ENCODE measurements at places on chromosomes 5 and 9. TPM values are rescaled to one million over a fixed set of nuclear protein-coding genes. Genes with fewer than 3 reads are reported as not detected.

DNA sequence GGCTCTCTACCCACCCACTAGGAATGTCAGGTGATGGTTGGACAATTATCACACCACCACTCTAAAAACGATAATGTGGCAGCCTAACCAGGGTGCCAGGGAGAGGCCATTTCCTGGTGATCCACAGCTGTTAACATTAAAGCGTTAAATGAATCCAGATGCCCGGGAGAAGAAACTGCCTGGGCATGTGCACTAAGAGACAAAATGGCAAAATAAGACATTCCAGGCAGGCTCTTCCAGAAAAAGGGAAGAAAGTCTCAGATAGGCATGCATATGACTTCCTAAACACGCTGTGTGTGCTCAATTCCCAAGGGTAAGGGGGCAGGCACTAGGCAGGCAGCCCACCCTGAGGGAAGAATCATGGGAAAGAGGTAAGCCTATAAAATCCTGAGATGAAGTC, 4.6 kb upstream of the TXN start:
- ATAC-seq = no peak

Gene KCNT1
- total RNA-seq = not detected

DNA sequence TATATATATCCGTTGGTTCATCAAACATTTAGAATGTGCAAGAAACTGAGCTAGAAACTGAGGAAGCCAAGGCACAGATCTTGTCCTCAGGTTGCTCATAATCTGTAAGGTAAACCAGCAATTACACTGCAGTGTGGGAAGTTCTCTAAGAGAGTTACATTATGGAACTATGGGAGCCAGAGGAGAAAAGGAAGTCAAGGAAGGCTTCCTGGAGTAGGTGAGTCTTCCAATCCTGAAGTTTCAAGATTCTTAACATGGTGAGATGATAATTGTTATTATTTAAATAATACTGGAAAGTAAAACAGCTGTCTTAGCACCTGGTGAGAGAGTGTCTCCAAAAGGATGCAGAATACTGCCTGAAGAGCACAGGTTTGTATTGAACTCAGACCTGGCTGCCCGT, 44.2 kb downstream of the PDE6A start:
- ATAC-seq = no peak

GRCh38 chr5:14445013-14445412, 136.6 kb upstream of the OTULINL start:
- no peak for ATAC-seq

DNA sequence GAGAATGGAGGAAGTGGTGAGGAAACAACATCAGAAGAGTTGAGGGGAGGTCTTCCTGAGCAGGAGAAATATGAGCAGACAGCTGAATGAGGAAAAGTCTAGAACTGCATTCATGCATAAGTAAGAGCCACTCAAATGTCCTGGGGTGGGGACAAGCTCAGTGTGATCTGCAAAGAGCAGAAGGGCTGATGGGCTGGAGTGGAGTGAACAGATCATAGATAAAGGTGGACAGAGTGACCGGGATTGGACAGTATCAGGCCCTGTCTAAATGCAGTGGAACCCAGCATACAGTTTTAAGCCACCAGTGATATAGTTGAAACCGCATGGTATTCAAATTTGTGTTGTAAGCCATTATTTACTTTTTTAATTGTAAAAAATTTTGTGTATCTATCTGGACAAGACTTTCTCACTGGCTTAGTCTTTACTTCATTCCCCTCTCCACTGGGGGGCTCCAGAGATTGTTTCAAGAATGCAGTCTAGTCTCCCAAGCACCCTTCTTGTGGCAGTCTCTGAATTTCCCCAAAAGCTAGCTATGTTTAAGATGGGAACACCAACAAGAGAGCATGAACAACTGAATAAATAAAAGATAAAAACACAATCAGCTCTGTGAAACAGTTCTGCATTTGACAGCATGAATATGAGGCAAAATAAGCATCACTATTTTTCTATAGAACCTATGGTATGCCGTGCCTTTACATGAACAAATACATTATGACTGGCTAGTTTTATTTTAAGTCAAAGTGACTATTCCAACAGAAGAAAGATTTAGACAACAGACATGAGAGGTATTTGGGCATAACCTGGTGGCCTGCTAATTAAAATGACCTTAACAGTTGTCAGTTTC, 10.7 kb upstream of the STK32A start:
- ATAC-seq = no peak

DNA sequence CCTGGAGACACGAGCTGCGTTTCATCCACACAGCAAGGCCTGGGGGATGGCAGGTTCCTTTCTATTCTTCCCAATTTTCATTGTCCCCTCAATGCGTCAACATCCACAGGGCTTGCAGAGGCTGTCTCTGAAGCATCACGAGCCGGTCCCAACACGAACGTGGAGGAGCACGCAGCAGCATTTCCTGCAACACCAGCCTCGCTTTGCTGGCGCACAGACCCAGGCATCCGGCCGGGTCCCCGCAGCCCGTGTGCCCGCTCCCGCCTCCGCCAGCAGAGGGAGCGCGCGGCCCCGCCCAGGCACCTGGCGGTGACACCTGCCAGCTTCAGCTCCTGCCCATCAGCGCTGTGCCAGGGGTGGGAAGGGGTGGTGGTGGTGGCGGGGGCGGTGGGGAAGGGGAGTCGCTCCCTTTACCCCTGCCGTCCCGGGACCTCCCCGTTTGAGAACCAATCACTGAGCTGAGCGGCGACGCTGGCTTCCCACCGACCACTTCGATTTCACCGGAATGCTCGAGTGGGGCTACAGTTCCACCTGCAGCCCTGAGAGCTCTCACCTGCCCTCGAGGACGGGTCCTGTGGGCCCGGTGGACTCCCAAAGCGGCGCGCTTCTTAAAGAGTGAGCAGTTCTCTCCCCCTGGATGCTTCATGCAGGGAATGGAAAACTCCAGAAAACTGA, 464.5 kb downstream of the ICE1 start:
- peak; percentile 87 for ATAC-seq

Gene PITX1
- 689 TPM for total RNA-seq

- no peak for ATAC-seq
These were observed 7.9 kb upstream of the RAI14 start for GRCh38 chr5:34648039-34648839.

GRCh38 chr5:27906481-27906880, 868.1 kb upstream of the CDH9 start:
- ATAC-seq = no peak

GRCh38 chr5:95631991-95632675, 12.2 kb downstream of the GPR150 start:
- ATAC-seq = peak; percentile 95

Gene SNCAIP
- 2.3 TPM for total RNA-seq

Gene TRIM36
- total RNA-seq = 1.2 TPM

Gene CATSPER3
- total RNA-seq = 0.40 TPM

DNA sequence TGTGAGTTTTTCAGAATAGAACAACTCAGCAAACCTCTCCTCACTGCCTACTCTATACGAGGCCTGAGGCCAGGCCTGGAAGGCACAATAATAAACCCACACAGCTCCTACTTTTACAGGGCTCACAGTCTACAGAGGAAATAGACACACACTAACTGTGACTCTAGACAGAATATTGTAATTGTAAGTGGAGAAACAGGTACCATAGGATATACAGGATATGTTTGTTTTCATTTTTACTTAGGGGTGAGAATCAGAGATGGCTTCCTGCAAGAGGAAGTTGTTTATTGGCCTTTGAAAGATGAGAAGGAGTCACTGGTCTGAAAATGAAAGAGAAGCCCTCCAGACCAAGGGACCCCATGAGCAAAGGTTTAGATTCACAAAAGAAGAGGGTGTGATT, 35.8 kb upstream of the TGFBR1 start:
- ATAC-seq = no peak

Gene SCGB3A2
- not detected for total RNA-seq

DNA sequence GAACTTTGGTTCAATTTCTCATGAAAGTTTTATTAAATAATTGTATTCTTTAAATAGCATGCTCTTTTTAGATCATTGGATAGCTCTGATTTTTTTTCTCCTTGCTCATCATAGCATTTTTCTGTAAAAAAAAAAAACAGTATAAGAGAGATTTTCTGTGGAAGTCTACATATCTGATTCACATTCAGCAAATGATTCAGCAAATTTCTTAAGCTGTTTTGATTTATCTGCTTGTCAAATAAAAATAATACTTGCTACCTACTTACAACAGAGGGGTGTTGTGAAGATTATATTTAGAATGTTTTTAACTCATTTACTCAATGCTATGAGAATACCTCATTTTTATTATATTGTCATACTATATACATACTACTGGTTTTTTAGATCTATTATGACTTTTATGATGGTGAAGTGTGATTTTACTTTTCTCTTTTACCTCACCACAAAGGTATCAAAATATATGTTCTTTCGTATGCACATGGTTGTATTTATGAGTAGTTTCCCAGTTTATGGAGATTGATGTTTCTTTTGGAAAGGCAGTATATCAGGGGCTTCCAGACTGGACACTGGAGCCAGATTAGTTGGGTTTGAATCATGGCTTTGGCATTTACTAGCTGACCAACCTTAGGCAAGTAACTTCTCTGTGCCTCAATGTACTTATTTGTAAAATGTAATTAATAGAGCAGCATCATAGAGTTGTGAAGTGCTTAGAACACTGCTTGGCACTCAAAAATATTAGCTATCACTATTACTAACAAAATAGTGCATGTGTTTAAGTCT, 25.5 kb downstream of the TNPO1 start:
- no peak for ATAC-seq

Gene LCN15
- total RNA-seq = not detected

DNA sequence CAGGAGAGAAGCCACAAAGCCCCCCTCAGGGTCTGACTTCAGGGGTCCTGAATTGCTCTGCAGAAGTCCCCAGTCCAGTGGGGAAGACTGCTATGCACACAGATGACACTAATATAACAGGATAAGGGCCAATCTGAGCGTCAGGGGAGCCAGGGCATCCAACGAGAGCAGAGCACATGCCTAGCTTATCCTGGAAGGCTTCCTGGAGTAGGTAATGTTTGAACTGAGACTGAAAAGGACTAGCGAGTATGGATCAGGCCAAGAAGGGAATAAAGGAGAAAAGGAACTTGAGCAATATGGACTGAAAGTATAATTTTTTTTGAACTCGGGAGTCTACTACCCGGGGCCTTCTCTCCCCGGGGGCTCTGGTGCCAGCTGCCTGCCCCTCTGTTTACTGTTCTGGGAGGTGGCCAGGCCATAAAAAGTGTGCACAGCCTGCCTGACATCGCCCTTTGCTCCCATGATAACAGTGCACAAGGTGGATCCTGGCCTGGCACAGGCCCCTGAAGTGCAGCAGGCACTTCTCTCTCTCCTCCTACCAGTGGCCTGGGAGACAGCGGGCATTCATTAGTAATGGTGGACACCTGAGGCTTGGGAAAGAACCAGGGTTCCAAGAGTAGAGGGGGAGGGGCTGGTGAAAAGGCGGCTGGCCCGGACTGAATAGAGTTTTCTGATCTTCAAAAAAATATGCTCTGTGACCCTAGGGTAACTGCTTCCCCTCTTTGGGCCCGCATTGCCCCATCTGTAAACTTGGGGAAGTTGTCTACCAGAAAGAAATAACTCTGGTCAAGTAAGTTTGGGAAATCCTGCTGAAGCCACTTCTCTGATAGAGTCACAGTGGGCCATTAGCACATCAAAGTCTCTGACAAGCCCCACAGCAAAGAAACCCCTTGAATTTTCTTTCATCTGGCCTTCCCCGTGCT, 4.6 kb upstream of the SLC6A7 start:
- no peak for ATAC-seq

Gene IFNB1
- total RNA-seq = not detected

Gene PCDHGA11
- total RNA-seq = 1.9 TPM

- ATAC-seq = no peak
These were observed 92.1 kb upstream of the DAP start for GRCh38 chr5:10853154-10853553.

DNA sequence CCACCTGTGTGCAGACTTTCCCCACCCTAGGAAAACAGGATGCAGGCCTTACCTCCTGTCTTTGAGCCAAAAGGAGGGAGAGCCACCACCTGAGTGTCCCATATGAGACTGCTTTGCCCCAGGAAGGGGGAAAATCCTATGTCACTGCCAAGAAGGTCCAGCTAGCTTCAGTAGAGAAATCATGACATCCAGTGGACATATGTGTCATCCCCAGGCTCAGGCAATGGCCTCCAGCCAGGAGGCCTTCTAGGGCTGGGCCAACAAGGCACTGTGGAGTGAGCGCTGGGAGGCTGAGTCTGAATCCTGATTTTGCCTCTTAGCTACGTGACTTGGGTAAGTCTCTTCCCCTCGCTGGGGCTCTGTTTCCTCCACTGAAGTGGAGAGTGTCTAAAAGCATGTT, 60.2 kb downstream of the SMIM23 start:
- peak; percentile 22 for ATAC-seq

DNA sequence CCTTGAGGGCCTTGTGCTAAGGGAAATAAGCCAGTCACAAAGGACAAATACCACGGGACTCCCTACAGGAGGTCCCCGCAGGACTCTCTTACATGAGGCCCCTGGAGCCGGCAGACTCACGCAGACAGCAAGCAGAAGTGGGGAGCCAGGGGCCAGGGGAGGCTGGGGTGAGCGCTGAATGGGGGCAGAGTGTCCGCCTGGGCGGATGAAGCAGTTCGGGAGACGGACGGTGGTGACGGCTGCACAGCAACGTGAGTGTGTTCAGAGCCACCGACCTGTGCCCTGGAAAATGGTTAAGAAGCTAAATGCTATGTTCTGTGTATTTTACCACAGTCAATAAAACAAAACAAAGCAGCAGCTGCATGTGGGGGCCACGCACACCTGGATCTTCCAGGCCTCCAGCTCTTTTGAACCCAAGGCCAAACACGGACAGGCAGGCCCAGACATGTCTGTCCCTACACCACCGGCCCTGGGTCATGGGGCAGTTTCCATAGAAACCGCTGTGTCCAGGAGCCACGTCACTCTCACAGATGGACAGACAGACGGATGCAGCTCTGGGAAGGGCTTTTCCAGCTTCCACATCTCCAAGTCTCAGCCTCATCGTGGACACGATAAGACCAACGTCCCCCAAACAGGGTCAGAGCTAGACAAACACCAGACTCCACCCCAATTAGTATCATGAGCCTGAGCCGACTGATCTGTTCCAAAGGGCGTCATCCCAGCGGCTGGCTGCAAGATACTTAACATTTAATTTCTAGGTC, 103.9 kb downstream of the VAV2 start:
- ATAC-seq = no peak

- ATAC-seq = no peak
These were observed 104.1 kb downstream of the GABRB2 start for GRCh38 chr5:161442471-161442870.

Gene GPR150
- total RNA-seq = not detected

- no peak for ATAC-seq
These were observed 358.5 kb upstream of the RGMB start for GRCh38 chr5:98414938-98415337.

DNA sequence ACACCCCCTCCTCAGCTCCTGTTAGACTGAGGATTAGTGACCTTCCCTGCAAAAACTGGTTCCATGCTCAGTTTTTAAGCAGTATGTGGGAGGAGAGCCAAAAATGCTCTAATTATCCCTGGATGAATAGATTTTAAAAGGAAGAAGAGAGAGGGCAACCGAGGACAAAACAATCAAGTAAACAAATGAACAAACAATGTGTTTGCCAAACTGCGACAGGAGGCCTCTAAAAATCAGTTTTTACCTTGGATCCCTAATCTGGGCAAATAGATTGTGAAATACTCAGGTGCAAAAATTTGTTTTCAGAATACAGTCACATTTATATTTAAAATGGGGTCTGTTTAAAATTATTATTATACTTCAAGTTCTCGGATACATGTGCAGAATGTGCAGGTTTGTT, 8.5 kb downstream of the TAL2 start:
- ATAC-seq = no peak

- ATAC-seq = peak; percentile 68
These were observed 12.6 kb downstream of the RAPGEF1 start for GRCh38 chr9:131727184-131727759.

- no peak for ATAC-seq
These were observed 23.4 kb downstream of the PAEP start for GRCh38 chr9:135584934-135585333.

GRCh38 chr9:134489621-134490408, 151.8 kb upstream of the COL5A1 start:
- no peak for ATAC-seq
